CD4-positive, CD25-positive, alpha-beta regulatory T cell (primary cell): ENCODE measurements at places on chromosomes 2 and 18. TPM values are rescaled to one million over a fixed set of nuclear protein-coding genes. Genes with fewer than 3 reads are reported as not detected.

Gene SKA1
- 2.2 TPM for total RNA-seq

Gene CHRNG
- not detected for total RNA-seq

Gene GPC1
- total RNA-seq: 0.91 TPM

Gene SLC1A4
- 22.1 TPM for total RNA-seq

Gene ALLC
- total RNA-seq: not detected

DNA sequence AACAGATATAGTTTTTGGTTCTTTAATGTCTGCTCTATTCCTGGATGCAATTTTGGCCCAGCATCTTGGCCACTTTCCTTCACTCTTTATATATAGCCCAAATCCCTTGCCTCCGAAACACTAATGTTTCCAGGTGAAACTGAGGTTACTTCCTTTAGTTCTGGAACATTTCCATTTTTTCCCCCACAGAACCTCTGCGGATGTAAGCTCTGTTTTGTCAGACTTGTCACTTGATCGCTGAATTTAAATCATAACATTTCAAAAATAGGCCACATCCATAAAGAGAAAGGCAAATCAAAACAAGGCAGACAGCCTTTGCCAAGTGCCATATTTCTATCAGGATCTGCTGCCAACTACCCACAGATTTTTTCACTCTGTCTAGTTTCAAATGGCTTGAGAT lies 115.1 kb downstream of the ANKRD44 start:
- no peak for DNase-seq
- peak overlapping the region; percentile 72 for H3K4me3 ChIP-seq
- peaks cover 79% of the 10 kb centered on the region for H3K4me1 ChIP-seq
- peak overlapping the region; percentile 88 for H3K27ac ChIP-seq
- no peaks in the 10 kb centered on the region for H3K27me3 ChIP-seq
- H3K36me3 ChIP-seq: no peaks in the 10 kb centered on the region

GRCh38 chr2:205089958-205090357 lies 544.7 kb downstream of the PARD3B start:
- no peaks in the 10 kb centered on the region for H3K36me3 ChIP-seq
- no peak overlapping the region for H3K4me3 ChIP-seq
- H3K27ac ChIP-seq: no peak overlapping the region
- no peaks in the 10 kb centered on the region for H3K27me3 ChIP-seq
- no peak for DNase-seq

DNA sequence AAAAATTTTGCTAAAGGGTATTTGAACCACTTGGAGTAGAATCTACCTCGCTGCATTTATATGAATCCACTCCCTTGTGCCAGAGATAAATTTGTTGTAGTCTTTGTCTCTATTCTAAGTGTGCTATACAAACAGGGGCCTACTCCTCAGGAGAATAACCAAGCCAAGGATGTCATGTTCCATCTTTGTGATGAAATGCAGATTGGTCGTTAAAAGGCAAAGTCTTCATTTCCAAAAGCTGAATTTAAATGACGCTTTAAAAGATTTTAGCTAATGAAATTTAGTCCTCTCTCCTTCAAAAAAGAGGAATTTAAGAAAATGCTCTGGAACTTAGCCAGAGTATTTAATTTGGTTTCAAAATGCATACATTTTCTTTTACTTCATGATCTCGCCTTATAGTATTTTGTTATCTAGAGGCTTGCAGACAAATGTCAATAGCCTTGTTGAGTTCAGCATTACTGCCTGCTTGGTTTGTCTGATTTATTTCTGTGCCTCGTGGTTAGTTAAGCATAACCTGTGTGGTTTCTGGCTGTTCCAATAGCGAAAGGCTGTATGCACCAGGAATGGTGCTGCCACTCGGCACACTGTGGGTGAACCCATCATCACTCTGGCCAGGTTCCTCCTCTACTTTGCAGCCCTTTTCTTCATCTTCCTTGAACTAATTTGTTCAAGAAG lies 417.6 kb downstream of the ZNF521 start:
- H3K27ac ChIP-seq: no peak overlapping the region
- H3K4me1 ChIP-seq: no peaks in the 10 kb centered on the region
- no peaks in the 10 kb centered on the region for H3K36me3 ChIP-seq

DNA sequence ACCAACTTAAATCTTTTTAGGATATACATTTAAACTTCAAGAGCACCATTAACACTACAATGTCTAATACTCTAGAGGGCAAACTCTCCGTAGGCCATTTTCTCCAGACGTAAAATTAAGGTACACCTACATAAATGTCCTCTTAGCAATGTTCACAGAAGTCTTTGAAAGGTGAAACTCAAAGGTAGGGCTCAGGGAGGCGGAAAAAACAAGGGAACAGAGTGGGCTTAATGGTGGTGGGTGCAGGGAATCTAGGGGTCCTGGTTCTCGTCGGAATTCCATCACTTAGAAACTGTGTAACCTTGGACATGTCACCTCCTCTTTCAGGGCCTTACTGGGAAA lies 668 bp downstream of the NFU1 start:
- peak overlapping the region; percentile 92 for H3K4me3 ChIP-seq
- peaks cover 25% of the 10 kb centered on the region for H3K4me1 ChIP-seq
- DNase-seq: no peak
- peak overlapping the region; percentile 91 for H3K27ac ChIP-seq

- DNase-seq: no peak
- no peaks in the 10 kb centered on the region for H3K4me1 ChIP-seq
- H3K4me3 ChIP-seq: no peak overlapping the region
- H3K36me3 ChIP-seq: no peaks in the 10 kb centered on the region
- H3K27ac ChIP-seq: no peak overlapping the region
Measured at GRCh38 chr18:70693246-70693645, 404.4 kb downstream of the SOCS6 start.

GRCh38 chr2:174477759-174478158 lies 9.1 kb downstream of the GPR155 start:
- no peak for DNase-seq
- H3K36me3 ChIP-seq: peaks cover 43% of the 10 kb centered on the region
- H3K27me3 ChIP-seq: no peaks in the 10 kb centered on the region
- H3K4me3 ChIP-seq: no peak overlapping the region
- H3K4me1 ChIP-seq: no peaks in the 10 kb centered on the region

- H3K4me3 ChIP-seq: no peak overlapping the region
- H3K4me1 ChIP-seq: peaks cover 9% of the 10 kb centered on the region
- H3K36me3 ChIP-seq: peaks cover 24% of the 10 kb centered on the region
- H3K27ac ChIP-seq: no peak overlapping the region
- no peak for DNase-seq
- no peaks in the 10 kb centered on the region for H3K27me3 ChIP-seq
Measured at GRCh38 chr18:41973983-41974382, 18.9 kb downstream of the PIK3C3 start.

GRCh38 chr2:170737406-170737805 lies 22.3 kb downstream of the SP5 start:
- no peak overlapping the region for H3K4me3 ChIP-seq
- no peak overlapping the region for H3K27ac ChIP-seq
- no peaks in the 10 kb centered on the region for H3K36me3 ChIP-seq
- no peak for DNase-seq

- DNase-seq: no peak
- no peaks in the 10 kb centered on the region for H3K36me3 ChIP-seq
- H3K27me3 ChIP-seq: no peaks in the 10 kb centered on the region
- no peaks in the 10 kb centered on the region for H3K4me1 ChIP-seq
- no peak overlapping the region for H3K27ac ChIP-seq
- no peak overlapping the region for H3K4me3 ChIP-seq
Measured at GRCh38 chr2:79622508-79622907, 109.7 kb downstream of the CTNNA2 start.

DNA sequence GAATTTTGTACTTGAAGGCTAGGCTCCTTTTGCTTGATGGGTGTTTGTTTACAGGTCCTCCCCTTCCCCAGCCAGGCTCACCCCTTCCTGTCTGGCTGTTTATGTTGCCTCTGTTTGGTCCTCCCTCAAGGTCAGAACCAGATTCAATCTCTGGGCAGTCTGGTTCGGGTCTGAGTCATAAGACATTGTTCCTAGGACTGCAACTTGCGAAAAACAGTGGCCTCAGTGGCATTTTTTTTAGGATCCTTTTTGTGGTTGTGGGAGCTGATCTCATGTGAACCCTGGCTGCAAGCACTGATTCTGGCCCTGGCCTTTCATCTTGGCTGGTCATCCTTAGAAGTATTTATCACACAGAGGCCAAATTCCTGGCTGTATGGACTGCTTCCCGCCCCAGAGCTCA lies 370.4 kb downstream of the CLIP4 start:
- H3K27me3 ChIP-seq: peaks cover 6% of the 10 kb centered on the region
- no peaks in the 10 kb centered on the region for H3K4me1 ChIP-seq
- H3K4me3 ChIP-seq: no peak overlapping the region
- no peak for DNase-seq
- H3K27ac ChIP-seq: no peak overlapping the region

DNA sequence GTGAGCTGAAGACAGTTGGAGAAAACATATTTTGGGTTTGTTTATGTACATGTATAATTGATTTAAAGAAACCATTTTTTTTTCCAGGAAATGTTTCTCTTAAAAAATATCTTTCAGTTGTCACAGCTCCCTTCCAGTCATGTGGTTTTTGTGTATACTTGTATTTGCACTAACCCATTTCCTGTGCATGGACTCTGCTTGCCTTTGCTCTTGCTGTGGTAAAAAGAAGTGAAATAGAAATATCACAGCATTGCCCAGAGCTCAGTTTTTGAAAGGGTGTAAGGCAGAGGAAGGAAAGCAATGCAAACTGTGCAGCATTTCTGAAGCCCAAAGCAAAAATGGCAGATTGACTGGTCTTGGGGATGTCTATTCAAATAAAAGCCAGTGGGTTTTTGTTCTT lies 10.4 kb upstream of the DOCK10 start:
- H3K27ac ChIP-seq: no peak overlapping the region
- peaks cover 37% of the 10 kb centered on the region for H3K4me1 ChIP-seq

GRCh38 chr2:222272446-222273015 lies 26.3 kb downstream of the PAX3 start:
- H3K27me3 ChIP-seq: peaks cover 14% of the 10 kb centered on the region
- H3K4me1 ChIP-seq: no peaks in the 10 kb centered on the region
- no peaks in the 10 kb centered on the region for H3K36me3 ChIP-seq
- no peak overlapping the region for H3K4me3 ChIP-seq

DNA sequence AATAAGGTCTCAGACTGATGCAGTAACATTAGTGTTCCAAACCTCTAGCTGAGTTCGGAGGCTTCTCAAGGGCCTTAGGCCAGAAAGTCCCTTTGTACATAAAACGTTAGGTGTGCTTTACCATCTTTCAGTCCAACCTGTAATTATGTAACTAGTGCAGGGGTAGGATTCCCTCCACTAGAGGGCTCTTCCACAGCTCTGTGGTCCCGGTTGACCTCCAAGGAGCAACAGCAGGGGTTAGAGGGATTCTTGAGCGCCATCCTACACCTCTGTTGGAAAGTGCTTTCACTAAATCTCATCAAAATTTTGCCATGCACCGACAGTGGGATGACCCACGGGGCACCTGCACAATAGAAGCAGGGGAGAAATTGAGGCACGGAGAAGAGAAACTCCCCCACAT lies 155.8 kb upstream of the LRP1B start:
- H3K27me3 ChIP-seq: no peaks in the 10 kb centered on the region
- no peak overlapping the region for H3K27ac ChIP-seq
- no peaks in the 10 kb centered on the region for H3K36me3 ChIP-seq
- no peak for DNase-seq
- no peaks in the 10 kb centered on the region for H3K4me1 ChIP-seq
- H3K4me3 ChIP-seq: no peak overlapping the region

DNA sequence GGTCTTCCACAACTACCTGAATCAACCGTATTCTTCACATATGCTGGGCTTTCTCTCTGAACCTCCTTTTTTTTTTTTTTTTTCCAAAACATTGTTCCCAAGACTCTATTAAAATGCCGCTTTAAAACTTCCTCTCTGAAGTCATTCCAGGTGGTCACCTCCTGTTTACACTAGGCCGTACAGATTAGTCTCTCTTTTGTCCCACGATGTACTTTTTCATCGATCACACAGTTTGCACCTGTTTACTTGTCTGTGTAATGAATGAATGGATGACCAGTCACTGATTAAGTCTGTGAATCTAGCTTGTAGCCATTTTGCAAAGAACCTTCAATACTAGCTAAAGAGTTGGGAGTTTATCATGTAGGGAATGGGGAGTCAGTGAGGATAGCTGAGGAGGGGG lies 16.7 kb upstream of the FAM228A start:
- no peak for DNase-seq
- no peaks in the 10 kb centered on the region for H3K4me1 ChIP-seq
- H3K27ac ChIP-seq: no peak overlapping the region
- H3K36me3 ChIP-seq: no peaks in the 10 kb centered on the region
- no peak overlapping the region for H3K4me3 ChIP-seq
- H3K27me3 ChIP-seq: no peaks in the 10 kb centered on the region
